ENCODE measurements at places on chromosomes 3 and 15.

GRCh38 chr15:50190723-50191122 is 8.7 kb downstream of the SLC27A2 start:
- no peak for DNase-seq

GRCh38 chr3:147408188-147409100 is 721 bp upstream of the ZIC1 start:
- DNase-seq: no peak

DNA sequence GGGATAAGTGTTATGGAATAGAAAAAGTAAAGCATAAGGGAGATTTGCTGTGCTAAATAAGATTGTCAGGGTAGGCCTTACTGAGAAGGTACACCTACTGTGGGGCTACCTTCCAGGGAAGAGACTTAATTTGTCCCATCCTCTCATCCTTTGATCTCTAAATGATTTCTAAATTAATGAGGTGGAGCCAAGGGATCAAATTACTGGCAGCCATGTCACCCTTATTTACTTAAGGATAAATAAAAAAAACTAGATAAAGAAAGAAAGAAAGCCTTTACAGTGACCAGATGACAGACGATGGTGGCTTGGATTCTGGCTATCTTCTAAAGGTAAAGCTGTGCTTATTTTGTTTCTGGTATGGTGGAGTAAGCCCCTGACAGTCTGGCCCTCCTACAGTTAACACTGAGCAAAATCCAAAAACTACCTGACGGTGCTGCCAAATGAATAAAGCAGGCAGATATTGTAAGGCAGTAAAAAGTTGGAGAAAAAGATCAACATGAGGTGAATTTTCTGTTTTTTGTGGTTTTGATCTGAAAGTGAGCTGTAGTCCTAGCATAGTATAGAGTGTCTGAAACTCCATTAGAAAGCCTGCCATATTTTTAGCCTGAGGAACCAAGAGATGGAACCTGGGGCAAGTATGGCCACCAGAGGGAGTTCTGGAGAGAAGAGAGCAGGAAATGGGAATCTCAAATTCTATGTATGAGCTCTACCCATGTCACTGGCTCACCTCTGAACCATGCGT is 285.1 kb upstream of the MANF start:
- DNase-seq: no peak

DNA sequence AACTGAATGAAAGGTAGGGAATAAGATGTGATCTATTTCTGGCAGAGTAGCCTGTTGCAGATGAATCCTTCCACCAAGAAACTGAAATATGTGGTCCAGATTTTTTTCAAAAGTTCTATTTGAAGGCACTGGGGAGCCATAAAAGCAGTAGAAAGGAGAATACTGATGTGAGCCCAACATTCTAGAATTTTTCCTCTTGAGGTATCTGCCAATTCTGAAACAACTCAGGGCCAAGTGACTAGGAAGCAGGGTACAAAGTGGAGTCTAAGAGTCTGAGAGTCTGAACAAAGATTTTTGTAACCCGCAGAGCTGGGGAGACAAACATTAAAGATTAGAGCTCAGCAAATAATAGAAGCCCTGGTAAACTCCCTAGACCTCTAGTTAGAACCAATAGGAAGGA is 58.3 kb upstream of the SLCO3A1 start:
- no peak for DNase-seq

DNA sequence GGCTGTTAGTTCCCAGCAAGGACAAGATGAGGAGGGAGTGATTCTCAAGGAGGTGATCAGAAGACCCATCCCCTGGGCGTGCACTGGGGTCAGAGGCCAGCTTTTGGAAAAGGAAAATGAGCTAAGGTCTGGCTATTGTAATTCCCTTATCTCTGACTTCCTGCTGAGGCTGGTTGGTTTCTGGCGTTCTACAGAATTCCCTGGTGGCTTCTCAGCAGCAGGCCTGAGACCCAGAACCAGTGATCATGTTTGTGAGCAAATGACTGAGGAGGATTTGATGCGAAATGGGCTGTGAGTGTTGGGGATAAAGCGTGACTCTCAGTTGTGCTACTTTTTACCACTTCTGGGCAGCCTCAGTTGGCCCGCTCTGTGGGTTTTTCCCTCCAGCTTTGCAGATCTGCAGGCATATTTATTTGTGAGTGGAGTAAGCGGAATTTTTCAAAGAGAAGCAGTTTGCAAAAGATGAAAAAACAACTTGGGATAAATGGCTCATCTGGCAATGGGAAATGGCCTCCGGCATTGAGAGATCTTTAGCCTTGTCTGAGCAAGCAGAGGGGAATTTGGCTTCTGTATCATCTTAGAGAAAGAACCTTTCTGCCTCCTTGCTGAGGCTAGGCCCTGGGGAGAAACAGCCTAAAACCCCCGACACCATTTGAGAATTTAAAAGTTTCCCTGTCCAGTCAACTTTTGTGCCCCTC is 102.7 kb downstream of the SLCO3A1 start:
- DNase-seq: no peak
